Esophagus squamous epithelium (tissue), 5 donors: ENCODE measurements at places on chromosomes 1 and 21. TPM values are rescaled to one million over a fixed set of nuclear protein-coding genes. Genes with fewer than 3 reads are reported as not detected.
A peak's percentile ranks its signal among the peaks of the same experiment; 100 is the strongest.

- no peaks in the 10 kb centered on the region for H3K27me3 ChIP-seq
- H3K4me1 ChIP-seq: peaks cover 4% of the 10 kb centered on the region
- no peaks in the 10 kb centered on the region for H3K36me3 ChIP-seq
- no peak for DNase-seq
- no peak overlapping the region for H3K27ac ChIP-seq
- no peak overlapping the region for H3K4me3 ChIP-seq
These were observed 15.2 kb upstream of the LGALS8 start for GRCh38 chr1:236508593-236509027.

DNA sequence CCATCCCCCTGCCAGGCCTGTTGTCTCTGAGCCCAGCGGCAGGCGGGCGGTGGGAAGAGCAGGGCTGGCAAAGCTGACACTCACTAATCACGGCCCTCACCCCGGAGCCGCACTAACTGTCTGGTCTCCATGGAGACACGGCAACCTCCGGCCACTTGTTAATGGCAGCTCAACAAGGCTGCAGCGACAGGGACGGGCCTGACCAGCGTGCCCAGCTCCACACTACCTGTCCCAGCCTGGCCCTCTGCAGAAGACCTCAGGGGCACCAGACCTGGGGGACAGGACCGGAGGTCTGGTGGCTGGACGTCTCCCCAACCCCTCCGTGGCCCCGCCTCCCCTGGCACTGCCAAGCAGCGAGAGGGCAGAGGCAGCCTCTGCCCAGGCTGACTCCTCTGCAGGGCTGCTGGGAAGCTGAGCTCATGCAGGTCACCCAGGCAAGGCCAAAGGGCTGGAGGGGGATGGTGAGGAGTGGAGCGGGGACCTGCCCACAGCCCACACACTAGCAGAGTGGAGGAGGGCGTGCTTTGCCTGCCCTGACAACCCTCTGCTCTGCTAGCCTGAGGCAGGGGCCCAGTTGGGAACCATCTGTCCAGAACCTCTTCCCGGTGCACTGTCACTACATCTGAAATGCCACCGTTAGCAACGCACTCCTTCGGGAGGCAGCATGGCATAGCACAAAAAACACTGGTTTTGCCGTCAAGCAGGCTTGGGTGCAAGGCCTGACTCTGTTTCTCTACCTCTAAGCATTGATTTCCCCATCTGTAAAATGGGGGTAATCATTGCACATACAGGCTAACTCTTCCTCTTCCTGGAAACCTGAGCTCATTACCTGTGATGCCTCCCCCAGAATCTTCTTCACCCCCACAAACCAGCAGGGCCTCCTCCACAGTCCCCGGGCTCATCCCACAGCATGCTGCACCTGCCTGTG, 29.6 kb upstream of the WASF2 start:
- peak overlapping the region; percentile 99 for H3K27ac ChIP-seq
- H3K27me3 ChIP-seq: no peaks in the 10 kb centered on the region
- no peak for DNase-seq
- H3K36me3 ChIP-seq: no peaks in the 10 kb centered on the region
- H3K4me1 ChIP-seq: peaks cover 62% of the 10 kb centered on the region
- no peak overlapping the region for H3K4me3 ChIP-seq

DNA sequence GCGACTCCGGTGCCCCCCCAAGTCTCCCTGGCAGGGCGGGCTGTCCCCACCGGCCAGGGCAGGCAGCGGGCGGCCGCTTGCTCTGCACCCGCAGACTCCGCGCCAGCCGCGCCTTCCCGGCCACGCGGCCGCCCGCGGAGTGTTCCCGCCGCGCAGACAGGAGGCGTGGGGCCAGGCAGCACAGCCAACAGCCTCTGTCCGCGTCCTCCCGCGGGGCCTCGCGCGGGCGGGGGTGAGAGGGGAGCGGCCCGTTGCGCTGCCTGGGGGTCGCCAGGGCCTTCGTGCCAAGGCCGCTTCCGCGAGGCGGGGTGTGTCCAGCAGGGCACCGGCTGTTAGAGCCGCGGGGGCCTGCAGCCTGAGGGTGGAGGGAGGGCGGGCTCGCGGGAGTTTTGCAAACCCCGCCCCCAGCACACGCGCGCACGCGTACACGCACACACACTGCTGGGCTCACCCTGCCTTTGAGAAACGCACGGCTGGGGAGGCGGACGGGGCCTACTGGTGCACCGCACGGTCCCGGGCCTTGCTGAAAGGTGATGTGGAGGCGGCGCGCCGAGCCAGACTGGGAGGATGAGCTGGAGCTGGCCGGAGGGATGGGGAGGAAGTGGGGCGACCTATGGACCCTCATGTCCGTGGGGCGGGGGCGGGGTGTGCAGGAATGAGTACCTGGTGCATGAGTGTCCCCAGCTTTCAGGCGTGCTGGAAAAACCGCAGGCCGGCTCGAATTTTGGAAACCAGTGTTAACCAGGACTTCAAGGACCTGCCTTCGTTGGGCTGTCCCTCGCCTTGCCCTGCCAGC, 41.5 kb downstream of the KIAA1614 start:
- no peak for DNase-seq
- peaks cover 9% of the 10 kb centered on the region for H3K4me1 ChIP-seq
- peak overlapping the region; percentile 45 for H3K4me3 ChIP-seq
- peak overlapping the region; percentile 81 for H3K27ac ChIP-seq

DNA sequence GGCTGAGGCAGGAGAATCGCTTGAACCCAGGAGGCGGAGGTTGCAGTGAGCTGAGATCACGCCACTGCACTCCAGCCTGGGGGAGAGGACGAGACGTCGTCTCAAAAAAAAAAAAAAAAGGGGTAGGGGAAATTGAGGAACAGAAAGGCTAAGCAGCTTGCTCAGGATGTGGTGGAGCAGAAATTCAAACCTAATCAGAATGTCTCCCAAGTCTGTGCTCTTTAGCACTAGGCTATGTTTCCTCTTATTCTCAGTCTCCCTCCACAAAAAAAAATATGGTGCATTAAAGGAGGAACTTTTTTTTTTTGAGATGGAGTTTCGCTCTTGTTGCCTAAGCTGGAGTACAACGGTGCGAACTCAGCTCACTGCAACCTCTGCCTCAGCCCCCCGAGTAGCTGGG, 114.2 kb downstream of the SLC16A1 start:
- no peak overlapping the region for H3K4me3 ChIP-seq
- no peaks in the 10 kb centered on the region for H3K27me3 ChIP-seq
- H3K4me1 ChIP-seq: no peaks in the 10 kb centered on the region
- H3K36me3 ChIP-seq: no peaks in the 10 kb centered on the region
- no peak for DNase-seq
- H3K27ac ChIP-seq: no peak overlapping the region

DNA sequence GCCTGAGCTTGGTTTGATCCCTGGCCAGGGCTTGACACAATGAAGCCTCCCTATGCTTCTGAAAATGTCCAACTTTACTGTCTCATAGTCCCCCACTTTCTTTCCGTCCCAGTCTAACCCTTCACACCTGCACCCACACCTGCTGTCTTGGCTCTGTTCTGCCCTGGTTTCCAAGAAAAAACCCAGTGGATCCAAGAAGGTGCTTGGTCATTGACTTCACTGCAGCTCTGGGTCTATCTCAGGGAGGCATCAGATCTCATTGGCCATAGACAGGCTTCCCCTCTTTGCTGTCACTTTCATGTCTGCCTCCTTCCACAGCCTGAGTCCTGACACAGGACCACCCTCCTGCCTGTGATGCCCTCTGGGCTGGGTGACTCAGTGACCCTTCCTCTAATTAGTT, 37.8 kb upstream of the ETV3 start:
- DNase-seq: no peak
- no peaks in the 10 kb centered on the region for H3K36me3 ChIP-seq
- H3K27ac ChIP-seq: no peak overlapping the region
- H3K4me1 ChIP-seq: no peaks in the 10 kb centered on the region
- no peak overlapping the region for H3K4me3 ChIP-seq
- H3K27me3 ChIP-seq: peaks cover 5% of the 10 kb centered on the region

Gene CELA2B
- total RNA-seq: not detected

GRCh38 chr1:21851430-21852250, 39.6 kb downstream of the LDLRAD2 start:
- no peak for DNase-seq
- H3K27ac ChIP-seq: no peak overlapping the region
- H3K4me1 ChIP-seq: no peaks in the 10 kb centered on the region

Gene ZNF648
- total RNA-seq: not detected

DNA sequence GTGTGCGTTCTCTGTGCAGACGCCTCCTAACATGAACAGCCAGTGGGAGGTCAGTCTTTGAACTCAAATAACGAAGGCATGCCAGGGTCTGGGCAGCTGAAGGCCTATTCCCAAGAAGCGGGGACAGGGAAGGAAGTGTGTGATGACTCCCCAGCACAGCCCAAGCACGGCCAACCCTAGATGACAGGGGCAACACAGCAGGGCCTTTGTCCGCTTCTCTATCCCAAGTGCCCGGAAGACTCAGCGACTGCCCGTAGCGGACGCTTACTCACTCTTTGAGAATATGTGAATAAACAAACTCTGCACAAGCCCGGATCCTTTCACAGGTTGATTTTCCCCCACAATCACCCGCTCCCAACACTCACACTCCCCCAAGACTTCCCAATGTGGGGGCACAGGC, 11.2 kb downstream of the C1orf198 start:
- H3K4me3 ChIP-seq: no peak overlapping the region
- H3K27ac ChIP-seq: peak overlapping the region; percentile 62
- no peaks in the 10 kb centered on the region for H3K36me3 ChIP-seq
- no peaks in the 10 kb centered on the region for H3K27me3 ChIP-seq

DNA sequence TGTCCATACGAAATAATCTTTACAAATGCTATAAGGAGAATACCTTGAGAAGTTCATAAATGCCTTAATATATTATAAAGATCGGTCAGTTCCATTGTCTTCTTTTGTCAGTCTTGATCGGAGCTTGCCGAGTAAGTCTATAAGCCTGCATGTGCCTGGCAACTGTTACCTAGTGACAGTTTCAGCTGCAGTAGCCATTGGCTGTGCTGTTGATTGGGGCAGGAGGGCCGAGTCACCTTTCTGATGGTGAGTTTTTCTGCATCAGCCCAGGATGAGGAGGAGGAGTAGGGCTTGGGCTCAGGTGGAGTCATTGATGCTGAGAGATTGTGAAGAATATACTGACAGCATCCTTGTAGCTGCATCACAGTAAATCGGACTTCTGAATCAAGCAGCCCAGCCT, 1.9 kb upstream of the GPR52 start:
- no peak overlapping the region for H3K27ac ChIP-seq
- no peaks in the 10 kb centered on the region for H3K27me3 ChIP-seq
- no peak for DNase-seq

DNA sequence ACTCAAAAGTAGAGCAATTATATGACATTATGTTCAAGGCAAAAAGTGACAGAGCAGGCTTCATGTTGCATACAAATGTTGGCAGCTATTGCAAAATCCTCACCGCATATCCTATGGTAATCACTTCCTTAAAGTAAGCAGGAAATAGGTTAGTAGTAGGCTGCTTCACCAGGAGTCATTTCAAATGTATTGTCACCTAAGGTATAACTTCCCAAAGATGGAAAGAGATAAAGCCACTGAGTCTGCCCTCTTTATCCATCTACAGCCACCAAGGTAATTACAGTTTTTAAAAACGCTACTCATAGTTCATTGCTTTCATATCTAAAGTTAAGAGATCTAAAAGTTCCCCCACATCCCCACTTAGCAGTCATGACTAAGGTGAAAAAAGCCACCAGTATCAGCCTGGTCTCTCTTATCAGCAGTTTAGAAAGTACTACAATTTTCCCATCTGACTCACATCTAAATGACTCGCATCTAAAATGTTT, 31.6 kb upstream of the UBE2U start:
- no peaks in the 10 kb centered on the region for H3K36me3 ChIP-seq
- H3K4me1 ChIP-seq: peaks cover 15% of the 10 kb centered on the region
- no peaks in the 10 kb centered on the region for H3K27me3 ChIP-seq
- no peak for DNase-seq
- peak overlapping the region; percentile 35 for H3K27ac ChIP-seq

DNA sequence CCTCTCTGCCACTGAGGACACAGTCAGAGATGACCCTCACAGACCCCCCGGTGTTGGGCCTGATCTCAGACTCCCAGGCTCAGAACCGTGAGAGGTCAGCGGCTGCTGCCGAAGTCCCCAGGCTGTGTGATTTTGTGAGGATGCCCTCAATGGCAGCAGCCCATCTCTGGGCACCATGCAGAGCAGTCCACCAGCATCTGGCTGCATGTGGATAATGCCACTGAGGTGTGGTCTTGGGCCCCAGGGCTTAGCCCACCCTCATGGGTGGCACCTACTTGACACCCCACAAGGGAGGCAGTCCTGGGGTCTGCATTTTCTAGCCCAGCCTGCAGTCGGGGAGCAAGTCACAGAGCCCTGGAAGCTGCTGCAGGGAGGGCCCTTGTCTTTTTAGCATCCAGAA, 5.5 kb upstream of the ACTRT2 start:
- H3K4me1 ChIP-seq: no peaks in the 10 kb centered on the region
- DNase-seq: no peak
- no peak overlapping the region for H3K27ac ChIP-seq

DNA sequence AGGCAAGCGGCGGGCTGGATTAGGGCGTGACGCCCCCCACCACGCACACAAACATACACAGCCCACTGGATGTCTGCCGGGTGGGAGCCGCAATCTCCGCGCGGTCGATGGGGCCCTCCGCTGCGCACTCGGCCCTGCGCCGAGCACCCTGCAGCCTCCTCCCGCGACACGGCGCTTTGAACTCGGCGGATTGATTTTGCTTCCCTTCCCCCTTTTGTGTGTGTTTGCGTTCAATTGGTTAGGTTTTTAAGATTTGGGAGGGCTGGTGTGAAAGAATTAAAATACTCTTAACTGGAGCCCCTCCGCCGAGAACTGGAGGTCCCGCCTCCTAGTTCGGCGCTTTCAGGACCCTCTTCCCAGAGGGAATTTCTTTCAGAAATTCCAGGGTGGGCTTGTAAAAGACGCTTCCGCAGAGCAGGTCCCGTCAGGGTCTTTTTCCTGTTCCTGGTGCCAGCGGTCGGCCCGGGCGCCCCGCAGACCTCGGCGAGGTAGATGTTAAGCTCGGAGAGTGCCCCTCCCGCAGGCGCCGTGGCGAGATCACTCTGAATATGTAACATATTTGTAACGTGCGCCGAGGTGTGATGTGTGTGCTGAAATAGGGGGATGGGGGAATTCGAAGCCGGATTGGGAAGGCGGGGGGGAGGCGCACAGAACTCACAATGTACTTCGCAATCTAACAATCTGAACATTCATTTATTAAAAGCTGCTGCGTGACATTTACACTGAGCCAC, 8.0 kb upstream of the BARHL2 start:
- H3K4me1 ChIP-seq: peaks cover 26% of the 10 kb centered on the region
- peak overlapping the region; percentile 31 for H3K4me3 ChIP-seq
- no peak for DNase-seq
- H3K27me3 ChIP-seq: peaks cover 100% of the 10 kb centered on the region
- no peaks in the 10 kb centered on the region for H3K36me3 ChIP-seq

DNA sequence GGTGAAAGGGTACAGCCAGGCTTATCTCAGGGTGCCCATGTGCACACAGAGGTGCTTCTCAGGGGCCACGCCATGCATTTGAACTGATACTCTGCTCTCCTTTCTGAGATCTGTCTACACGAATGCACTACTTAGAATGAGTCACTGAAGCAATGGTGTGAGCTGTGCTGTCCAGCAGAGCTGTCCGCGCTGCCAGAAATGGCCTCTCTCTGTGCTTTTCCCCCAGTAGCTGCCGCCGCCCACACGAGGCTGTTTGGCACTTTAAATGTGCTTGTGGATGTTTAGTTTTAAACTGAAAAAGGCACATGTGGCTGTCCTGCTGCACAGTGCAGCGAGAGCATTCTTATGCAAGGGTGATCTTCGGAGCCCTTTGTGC, 87.1 kb upstream of the COL6A1 start:
- no peak overlapping the region for H3K4me3 ChIP-seq
- peaks cover 31% of the 10 kb centered on the region for H3K4me1 ChIP-seq
- H3K36me3 ChIP-seq: no peaks in the 10 kb centered on the region
- no peak overlapping the region for H3K27ac ChIP-seq
- DNase-seq: no peak

Gene CTPS1
- 29.2 TPM for total RNA-seq
